ENCODE measurements at places on chromosomes 1 and 21. TPM values are rescaled to one million over a fixed set of nuclear protein-coding genes. Genes with fewer than 3 reads are reported as not detected.

DNA sequence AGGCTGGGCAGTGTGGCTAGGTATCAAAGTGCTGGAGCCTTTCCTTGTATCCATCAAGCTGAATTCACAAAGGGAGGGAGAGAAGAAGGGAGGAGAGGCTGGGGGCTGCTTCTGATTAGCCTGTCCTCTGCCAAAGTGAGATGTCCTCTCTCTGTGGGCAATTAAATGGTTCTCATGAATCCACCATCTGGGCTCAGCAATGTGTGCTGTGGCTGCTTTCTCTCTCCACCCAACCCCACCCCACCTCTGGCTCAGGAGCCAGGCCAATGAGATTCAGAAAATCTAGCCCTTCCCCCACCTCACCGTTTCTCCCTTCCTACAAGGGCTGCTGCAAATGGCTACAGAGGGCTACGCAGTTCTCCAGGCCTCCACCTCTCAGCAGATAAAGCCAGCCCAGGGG, 154.6 kb downstream of the TENT5C start:
- ATAC-seq: no peak

- peak; percentile 81 for ATAC-seq
These were observed 26.3 kb downstream of the JAK1 start for GRCh38 chr1:64940025-64940424.

DNA sequence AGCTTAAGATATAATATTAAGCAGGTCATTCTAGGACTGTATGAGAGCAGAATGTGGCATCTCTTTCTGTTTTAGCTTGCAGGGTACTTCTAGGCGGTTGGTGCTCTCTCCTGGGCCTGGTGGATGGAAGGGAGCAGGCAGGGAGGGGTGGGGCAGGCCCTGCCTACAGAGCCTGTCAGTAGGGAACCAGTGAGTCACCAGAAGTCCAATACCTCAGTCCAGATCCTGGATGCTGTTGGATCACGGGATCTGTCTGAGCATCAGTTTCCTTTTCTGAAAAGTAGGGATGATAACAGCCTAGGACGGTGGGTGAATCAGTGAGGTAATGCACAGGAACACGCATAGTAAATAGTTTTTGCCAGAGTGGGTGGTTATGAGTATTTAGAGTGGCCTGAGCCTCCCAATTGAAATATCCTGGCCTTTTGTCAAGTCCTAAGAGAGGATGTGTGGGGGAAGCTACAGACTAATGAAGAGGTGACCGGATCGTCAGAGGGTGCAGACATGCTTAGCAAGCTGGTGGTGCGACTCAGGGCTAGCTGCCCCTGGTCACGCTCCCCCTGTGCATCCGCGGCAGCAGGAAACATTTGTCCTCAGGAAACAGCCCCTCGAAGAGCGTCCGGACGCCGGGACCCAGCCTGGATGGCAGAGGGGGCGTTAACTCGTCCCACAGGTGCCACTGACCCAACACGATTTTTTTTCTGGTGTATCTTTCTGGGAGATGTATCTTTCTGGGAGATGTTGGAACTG, 23.9 kb downstream of the NAV1 start:
- no peak for ATAC-seq

DNA sequence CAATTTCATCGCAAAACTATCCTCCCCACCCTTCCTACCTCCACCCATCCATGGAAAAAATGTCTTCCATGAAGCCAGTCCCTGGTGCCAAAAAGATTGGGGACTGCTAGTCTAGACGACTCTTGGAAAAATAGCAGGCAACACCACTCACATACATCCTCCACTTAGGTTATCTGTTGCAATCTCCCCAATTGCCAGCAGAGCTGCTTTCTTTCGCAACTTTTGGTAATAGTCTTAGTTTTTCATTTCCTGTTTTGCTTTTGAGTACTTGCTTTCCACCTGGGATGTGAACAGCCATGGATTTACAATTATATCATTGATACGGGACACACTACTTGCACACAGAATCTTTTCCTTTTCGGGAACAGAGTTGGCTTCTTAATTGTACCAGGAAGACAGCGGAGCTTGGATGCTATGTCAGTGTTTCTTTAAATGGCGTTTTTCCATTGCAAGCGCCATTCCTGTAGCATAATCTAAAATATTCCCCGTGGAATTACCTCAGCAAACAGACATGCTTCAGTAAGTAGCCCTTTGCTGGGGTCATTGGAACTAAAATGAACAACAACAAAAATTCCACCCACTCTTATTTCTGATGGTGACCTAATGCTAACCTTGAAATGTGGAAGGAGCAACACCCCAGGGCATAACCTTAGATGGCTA, 183.3 kb upstream of the ADGRL2 start:
- ATAC-seq: no peak

DNA sequence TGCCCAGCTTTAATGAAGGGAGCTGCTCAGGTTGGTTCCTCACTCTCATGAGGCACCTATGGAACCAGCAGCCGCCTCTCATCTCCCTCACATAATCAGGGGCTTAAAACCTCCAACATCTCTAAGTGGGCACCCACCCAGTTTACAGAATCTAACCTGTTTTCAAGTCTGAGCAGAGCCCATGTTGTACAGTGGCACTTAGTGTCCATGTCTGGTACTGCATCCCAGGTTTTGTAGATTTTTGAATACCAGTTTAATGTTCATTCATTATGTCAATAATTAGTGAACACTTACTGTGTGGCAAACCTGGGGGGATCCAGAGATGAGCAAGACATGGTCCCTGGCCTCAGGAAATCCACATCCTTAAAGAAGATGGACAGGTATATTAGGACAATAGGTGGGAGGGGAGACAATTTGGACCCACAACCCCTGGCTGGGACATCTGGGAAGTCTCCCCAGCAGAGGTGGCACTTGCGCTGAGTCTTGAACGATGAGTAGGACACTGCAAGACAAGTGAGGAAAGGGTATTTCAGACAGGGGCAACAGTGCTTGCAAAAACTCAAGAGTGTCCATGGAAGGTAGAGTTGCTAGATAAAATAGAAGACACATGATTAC, 83.3 kb downstream of the LACTBL1 start:
- ATAC-seq: no peak

DNA sequence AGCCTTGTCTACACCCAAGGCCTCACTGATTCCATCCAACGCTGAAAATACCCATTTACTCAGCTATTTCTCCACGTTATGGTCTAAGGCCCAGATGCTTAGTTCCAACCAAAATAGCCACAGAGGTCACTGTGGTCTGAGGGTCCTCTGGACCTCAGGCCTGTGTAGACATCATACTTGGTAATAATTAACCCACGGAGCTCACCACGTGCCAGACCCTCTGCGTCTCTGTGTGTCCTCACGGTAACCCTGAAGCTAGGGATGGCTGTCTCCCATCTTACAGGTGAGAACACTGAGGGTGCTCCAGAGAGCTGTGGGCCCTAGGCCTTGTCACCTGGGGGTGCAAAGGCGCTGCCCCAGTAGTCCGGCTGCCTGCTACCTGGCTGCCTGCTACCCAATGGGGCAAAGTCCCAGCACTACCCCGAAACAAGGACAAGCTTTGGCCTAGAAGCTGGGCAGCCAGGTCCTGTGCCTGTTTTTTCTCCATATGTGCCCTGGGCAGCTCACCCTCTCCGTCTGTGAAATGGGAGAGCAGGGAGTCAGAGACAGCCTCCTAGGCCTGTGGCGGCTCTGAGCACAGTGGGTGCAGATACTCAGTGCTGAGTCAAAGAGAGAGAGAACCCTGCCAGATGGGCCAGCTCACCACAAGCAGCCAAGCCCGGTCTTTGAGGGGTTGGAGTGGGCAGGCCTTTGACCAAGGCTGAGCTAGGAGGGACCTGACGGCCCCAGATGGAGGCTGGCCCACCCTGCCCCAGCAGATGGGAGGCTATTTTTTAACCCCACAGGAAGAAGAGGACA, 17.0 kb upstream of the RUNX3 start:
- peak; percentile 88 for ATAC-seq

DNA sequence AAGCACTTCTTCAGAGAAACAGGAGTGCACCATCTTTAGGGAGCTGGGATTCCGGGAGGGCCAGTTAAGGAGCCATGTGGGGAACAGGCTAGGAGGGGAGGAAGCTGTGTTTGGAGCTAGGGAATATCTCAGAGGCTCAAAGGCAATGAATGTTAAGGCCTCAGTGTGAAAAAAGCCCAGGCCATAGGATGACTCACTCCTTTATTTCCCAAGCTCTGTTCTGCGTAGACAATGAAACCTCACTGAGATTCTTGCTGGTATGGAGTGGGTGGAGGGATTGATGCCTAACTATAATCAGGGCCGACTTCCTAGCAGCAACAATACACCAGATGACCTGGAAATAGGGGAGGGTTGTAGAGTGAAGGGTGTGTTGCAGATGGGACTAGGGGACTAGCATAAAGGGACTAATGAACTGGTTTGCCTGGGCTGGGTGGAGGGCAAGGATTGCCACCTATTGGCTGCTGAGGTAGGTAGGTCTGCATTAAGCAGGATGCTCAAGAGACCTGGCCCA, 2.1 kb downstream of the GNAT2 start:
- ATAC-seq: peak; percentile 40

GRCh38 chr1:207808322-207808705, 56.5 kb downstream of the CD46 start:
- ATAC-seq: no peak

DNA sequence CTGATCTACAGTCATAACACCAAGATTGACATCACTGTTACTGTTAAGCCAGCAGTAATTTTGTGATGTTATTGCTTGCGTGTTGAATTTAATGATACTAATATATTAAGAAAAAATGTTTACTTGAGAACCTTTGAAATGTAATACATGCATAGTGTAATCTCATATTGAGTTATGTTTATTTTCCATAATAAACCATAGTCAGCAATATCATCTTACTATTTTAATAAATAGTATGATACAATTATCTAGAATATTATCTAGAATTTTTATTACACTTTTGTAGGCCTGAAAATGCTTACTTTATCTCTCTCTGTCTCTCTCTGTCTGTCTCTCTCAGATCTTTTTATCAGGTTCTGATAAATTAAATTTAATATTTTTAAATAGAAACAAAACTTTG, 843.1 kb downstream of the KCNT2 start:
- no peak for ATAC-seq

DNA sequence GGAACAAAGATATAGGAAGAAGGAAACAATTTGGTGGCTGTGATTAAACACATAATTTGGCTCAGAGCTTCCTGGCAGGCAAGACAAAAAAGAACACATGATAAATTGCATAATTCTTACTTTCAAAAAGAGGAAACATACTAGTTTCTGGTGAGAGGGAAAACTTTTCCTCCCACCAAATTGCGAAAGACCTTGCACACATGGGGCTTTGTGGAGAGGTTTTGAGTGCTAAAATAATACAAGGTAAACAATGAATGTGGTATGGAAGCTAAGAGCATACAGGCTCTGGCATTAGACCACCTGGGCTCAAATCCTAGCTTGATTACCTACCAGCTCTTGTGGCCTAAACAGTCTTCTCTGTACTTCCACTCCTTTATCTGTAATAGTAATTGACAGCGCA, 140.2 kb upstream of the HOOK1 start:
- ATAC-seq: no peak

CDK18 gene
- 0.91 TPM for total RNA-seq

ADORA1 gene
- total RNA-seq: not detected

RNU1-2 gene
- total RNA-seq: 2,371 TPM

KCNA2 gene
- 1.6 TPM for total RNA-seq

MIB2 gene
- 42.7 TPM for total RNA-seq

RAP1GAP gene
- total RNA-seq: 6.0 TPM

ASAP3 gene
- 0.37 TPM for total RNA-seq
